Natural killer cell treated with Interleukin-12 subunit alpha and Interleukin-12 subunit beta and Interleukin-15 and Interleukin-18, amount 100 ng/mL, for 72 hours (primary cell): ENCODE measurements at places on chromosomes 6 and 20. TPM values are rescaled to one million over a fixed set of nuclear protein-coding genes. Genes with fewer than 3 reads are reported as not detected.

RPN2 gene
- total RNA-seq, result 259 TPM

SS18L1 gene
- 21.2 TPM for total RNA-seq

TMC2 gene
- not detected for total RNA-seq

PRDM13 gene
- not detected for total RNA-seq

DNA sequence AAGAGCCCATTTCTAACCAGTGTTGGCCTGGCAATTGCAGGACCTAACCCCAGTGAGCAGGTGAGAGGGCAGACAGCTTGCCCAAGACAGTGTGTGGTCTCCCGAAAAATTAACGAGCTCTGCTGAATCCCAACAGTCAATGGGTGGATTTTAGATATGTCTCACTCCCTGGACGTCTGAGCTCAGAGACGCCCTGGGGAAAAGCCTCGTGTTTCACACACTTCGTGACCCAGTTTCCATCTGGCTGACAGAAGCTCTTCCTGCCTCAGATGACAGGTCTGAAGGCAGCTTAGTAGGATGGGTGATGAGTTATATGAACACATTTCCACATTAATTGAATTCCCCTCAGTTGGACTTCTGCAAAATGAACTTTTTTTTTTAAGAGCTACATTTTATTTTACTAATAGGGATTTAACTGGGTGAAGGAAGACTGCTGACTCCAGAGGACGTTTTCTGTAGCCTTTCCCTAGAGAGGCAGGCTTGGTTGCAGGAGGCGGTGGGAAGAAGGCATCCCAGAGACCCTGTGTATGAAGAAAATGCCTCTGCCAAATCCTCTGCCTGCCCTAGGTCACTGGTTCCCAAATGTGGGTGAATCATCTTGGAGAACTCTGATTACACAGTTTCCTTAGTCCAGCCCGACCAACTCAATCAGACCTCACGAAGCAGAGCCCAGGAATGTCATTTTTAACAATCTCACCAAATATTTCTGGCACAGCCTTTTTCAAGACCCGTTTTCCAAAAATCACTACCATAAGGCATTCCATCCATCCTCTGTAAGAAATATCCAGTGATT is 71.7 kb upstream of the LY86 start:
- peaks cover 14% of the 10 kb centered on the region for H3K4me1 ChIP-seq
- DNase-seq, result no peak
- H3K27ac ChIP-seq, result no peak overlapping the region
